ENCODE measurements at places on chromosomes 12 and 14.

GRCh38 chr12:52836042-52836466 is 1.9 kb upstream of the KRT79 start:
- DNase-seq, result no peak

DNA sequence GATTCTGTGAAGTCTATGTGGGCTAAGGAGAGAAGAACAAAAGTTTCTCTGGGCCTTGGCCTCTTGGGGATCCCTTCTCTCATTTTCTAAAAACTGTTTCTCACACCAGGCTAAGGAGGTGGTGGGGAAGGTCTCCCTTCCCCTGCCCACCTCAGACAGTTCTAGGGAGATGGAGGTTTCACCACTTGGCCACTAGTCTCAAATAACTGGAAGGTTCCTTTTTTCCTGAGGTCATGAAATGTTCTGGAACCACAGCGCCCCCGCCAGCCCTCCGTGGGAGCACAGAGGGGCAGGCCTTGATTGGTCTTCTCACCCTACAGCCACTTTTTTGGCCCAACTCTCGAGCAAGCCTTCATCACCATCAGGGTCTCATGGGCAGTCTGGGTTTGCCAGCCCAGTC is 12.6 kb downstream of the C12orf43 start:
- peak; percentile 3 for DNase-seq

- no peak for DNase-seq
Measured at GRCh38 chr14:77964586-77964985, 164.7 kb downstream of the ADCK1 start.

- no peak for DNase-seq
Measured at GRCh38 chr14:62952226-62952625, 93.0 kb downstream of the KCNH5 start.

- no peak for DNase-seq
Measured at GRCh38 chr12:80299219-80299618, 144.8 kb upstream of the PTPRQ start.

DNA sequence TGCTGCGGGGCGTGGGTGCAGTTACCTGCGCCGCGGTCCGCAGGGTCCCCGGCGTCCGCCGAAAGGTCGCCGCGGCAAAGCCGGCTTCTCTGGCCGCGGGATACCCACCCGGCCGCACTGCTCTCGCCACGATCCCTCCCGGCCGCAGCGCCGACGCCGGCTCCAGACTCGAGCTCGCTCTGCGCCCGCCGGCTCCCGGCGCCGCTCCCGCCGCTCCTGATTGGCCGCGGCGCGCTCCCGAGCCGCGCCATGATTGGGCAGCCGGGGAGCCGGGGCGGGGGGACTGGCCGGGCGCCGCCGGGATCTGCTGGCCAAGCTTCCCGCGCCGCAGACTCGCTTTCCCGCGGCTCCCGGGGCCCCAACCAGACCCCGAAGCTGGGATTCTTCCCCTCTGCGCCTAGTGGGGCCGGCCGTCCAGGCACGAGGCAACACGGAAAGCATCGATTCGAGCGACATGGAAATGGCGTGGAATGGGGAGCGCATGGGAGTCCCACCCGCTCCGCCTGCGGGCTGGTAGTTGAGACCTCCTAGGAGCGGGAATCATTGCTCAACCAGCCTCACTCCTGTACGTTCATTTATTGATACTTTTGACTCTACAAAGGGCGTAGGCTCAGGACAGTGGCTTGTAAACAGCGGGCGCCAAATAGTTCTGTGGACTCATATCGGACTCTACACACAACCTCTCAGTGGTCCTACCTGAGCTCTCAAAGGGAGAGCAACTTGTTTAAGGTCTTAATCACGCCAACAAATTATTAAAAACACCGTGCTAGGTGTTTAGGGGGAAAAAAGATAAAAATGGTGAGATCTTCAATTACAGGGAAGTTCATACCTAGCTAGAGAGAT is 36.4 kb upstream of the STON2 start:
- peak; percentile 64 for DNase-seq

- DNase-seq, result peak; percentile 51
Measured at GRCh38 chr12:22684140-22685118, 59.5 kb downstream of the ETNK1 start.

- DNase-seq, result no peak
Measured at GRCh38 chr12:98439981-98440581, 75.3 kb upstream of the TMPO start.

- DNase-seq, result no peak
Measured at GRCh38 chr14:83147006-83147405, 1613.4 kb upstream of the SEL1L start.

- DNase-seq, result peak; percentile 97
Measured at GRCh38 chr12:119014368-119014767, 33.0 kb downstream of the SRRM4 start.
